ENCODE measurements at places on chromosomes 11 and 22.

GRCh38 chr11:71252269-71252769, at the start of gene SHANK2:
Gene SHANK2, minus strand, starts transcription at chr11:71252577. Its CDS starts 105,251 bp downstream, at chr11:71147326.
- DNase-seq = no peak

- no peak for DNase-seq
These were observed 21.5 kb downstream of the RANGAP1 start for GRCh38 chr22:41264408-41264941.

DNA sequence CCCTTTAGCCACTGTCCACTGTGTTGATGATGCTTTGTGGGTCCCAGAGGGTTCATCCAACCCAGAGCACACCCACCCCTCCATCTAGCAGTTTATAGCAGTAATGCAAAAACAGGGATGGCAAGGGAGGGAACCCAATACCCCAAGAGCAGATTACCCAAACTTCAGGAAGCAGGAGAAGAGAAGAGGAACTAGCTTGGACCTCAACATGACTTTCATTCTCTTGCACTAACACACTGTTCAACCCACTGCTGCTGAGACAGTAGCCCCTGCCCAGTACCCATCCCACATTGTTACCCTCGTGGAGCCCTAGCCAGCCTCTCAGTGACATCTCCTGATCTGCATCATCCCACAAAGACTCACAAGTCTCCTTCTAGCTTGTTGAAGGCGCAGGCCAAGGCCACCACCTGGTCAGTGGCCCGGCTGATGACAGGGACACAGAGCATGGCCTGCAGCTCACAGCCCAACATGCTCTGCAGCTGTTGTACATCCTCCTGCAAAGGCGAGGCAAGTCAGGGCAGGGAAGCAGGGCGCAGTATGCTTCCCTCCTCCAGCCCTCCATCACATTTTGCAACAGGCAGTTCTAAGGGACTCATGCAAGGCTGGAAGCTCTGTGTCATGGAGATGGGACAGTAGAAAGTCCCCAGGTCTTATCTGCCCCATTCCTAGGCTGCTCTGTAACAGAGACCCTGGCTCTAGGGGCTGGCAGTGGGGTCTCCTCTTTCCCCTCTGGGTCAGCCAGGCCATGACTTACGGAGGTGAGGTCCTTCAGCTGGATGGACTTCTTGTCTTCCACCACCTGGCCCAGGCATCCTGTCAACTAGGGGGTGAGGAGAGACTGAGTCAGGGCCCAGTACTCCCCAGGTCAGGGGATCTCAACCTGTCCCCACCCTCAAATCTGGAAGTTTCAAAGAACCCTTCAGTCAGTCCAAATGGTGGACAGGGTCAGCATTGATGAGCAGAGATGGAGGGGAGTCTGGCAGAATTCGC, 85.5 kb downstream of the PDE2A start:
- DNase-seq = no peak

DNA sequence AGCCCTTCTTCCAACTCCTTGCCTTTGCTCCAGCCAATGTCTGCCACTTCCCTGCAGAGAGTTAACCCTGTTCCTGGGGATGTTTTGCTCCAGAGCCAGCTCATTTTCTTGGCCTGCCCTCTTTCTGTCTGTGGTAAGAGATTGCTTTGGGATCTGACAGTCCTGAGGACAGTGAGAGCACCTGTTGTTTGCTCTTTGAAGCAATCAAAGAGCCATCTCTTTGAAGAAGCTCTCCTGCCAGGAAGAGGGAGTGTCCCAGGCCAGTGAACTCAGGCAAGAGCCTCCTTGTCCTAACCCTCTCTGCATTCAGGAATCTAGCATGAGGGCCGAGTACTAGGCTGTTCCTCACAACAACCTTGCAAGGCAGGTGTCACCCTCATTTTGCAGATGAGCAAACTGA, 42.2 kb downstream of the TRAF6 start:
- no peak for DNase-seq

- no peak for DNase-seq
These were observed 11.5 kb upstream of the ANO1 start for GRCh38 chr11:70066628-70067027.

GRCh38 chr11:66881451-66881835, 24.6 kb downstream of the LRFN4 start:
- DNase-seq = no peak
